Hippocampal formation (tissue), 2 donors: ENCODE measurements at places on chromosomes 1 and 21.
A peak's percentile ranks its signal among the peaks of the same experiment; 100 is the strongest.

DNA sequence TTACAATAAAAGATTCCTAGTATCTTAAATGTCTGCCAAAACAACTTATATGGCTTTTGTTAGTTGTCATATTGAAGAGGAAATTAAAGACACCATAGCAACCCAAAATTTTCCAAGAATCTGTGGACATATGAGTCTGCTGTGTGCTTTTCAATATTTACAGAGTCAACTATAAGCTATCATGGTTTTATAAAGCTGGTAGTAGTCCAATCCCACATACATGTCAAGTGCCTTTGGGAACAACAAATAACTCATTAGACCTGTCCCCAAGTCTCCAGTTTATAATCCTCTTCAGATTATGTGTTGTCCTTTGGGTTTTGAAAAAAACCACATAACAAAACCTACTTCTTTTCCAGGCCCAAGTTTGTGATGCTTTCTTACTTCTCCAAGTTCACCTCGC lies 293.8 kb upstream of the USP25 start:
- DNase-seq = no peak

GRCh38 chr1:114745291-114745690 lies 12.5 kb downstream of the CSDE1 start:
- no peak for DNase-seq

GRCh38 chr1:178055093-178055492 lies 38.8 kb upstream of the RASAL2 start:
- peak; percentile 29 for DNase-seq

GRCh38 chr1:35264871-35265270 lies 3.6 kb upstream of the ZMYM4 start:
- no peak for DNase-seq

DNA sequence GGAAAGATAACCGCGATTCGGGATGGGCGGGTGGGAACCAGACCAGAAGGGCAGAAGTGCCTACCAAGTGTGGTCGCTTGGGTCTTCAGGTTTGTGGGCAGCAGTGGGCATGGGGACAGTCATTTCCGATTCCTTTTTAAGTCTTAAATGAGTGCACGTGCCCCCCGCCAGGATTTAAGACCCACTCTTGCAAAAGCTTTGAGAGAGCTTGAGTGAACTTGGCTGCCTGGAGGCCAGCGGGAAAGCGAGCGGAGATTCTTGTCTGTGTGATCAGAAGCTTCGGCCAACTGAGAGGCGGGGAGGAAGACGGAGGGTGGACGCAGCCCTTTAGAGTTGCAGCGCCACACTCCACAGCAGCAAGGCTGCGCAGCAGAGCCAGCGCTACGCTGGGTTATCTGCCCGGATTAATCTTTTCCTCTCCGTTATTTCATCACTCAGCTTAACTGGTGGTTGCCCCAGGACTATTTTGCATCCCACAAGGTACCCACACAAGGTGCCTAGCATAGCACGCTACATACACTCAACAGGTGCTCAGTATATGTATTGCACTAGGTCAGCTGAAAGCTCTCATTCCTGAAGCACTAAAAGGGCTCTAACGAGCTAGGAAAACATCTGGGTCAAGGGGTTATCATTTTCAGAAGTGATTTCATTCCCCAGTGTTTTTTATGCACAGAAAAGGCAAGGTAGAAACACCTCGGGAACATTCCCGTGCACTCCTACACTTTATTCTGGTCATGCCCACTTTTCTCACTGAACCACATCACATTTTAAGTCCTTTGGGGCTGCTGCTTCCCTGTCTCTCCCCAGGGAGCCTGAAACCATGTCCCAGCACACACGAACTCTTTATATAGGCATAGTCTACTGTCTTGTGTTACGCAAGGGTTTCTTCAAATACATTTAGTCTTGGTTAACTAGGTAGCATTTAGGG lies 1.5 kb upstream of the BATF3 start:
- peak; percentile 51 for DNase-seq

GRCh38 chr1:184890539-184890973 lies 83.8 kb downstream of the NIBAN1 start:
- DNase-seq = no peak

- DNase-seq = no peak
Observed at GRCh38 chr1:64480999-64481772, 11.3 kb downstream of the CACHD1 start.

DNA sequence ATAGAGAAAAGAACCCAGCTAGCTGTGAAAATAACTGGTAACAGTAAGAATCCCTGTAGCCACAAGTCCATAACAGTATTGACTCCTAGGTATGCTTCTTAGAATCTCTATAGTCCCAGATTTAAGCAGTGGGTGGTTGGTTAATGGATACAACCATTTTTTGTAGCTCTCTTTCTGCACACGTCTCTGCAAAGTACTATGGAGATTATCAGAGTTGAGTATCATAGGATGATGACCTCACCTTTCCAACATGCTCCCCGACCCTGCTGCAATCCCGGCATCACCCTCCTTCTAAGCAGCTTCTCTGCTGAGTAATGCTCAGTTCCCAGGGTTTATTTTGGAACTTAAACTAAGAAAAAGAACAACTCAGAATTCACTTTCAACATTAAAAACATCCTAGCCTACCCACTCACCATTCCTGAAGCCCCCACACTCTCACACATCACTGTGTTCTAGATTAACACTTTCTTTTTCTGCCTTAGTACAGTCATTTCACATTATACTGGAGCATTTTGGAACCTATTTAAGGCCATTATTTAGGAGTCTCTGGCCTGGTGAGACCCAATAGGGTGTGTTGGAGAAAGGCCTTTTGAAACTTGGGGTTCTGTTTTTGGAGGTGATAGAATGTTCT lies 2.7 kb downstream of the MLLT11 start:
- DNase-seq = no peak

- no peak for DNase-seq
Observed at GRCh38 chr1:174969977-174970376, 29.8 kb upstream of the CACYBP start.
